B cell (primary cell): ENCODE measurements at places on chromosomes 7 and 10.

GRCh38 chr10:49625411-49625810, 11.6 kb downstream of the CHAT start:
- no peak for DNase-seq

DNA sequence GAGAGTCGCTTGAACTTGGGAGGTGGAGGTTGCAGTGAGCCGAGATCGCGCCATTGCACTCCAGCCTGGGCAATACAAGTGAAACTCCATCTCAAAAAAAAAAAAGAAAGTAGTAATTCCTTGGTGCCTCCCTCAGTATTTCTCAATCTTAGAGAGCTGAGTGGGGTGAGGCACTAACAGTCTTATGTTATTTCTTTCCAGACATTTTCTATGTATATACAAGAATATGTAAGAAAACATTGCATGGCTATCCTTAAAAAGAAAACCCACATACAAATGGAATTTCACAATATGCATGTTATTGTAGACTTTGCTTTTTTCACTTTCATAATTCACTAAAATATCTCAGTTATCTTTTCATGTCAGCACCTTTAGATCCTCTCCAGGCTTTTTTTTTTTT, 13.6 kb upstream of the SLF2 start:
- DNase-seq, result no peak

GRCh38 chr7:72042855-72043254, 369.3 kb downstream of the CALN1 start:
- no peak for DNase-seq

GRCh38 chr7:112021379-112022044, 184.7 kb downstream of the DOCK4 start:
- no peak for DNase-seq

DNA sequence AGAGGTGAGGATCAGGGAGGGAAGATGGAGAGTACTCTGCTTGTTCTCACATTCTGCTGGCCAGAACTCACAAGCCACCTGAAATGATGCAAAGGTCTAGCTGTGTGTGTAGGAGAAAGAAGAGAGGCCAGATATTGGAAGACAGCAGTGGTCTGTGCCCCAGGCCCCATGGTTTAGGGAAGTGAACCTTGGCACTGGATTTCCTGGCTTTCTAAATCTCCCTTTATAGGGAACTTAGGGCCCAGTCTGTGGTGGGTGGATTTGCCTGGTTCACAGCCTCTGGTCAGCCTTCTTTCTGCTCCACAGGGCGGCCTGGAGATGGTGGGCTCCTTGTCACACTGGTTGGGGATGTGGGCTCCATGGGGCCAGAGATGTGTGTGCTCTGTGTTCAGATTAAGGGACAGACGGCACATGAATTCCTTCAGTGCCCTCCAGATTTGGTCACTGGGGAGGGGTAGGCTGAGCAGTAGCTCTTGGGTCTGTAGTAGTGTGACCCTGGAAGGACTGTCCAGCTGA, 9.5 kb upstream of the SH2D4B start:
- no peak for DNase-seq

GRCh38 chr10:63544418-63544817, 23.2 kb downstream of the REEP3 start:
- DNase-seq, result no peak

DNA sequence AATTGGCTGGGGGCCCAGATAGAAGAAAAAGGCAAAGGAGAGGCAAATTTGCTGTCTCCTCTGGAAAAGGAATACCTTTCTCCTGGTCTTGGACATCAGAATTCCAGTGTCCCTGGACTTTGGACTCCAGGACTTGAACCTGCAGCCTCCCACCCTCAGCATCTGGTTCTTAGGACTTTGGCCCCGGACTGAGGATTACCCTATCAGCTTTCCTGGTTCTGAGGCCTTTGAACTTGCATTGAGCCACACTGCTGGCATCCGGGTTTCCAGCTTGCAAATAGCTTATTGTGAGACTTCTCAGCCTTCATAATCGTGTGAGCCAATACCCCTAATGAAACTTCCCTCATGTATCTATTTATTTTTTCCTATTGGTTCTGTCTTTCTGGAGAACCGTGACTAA, 68.3 kb downstream of the DNAH11 start:
- DNase-seq, result no peak

DNA sequence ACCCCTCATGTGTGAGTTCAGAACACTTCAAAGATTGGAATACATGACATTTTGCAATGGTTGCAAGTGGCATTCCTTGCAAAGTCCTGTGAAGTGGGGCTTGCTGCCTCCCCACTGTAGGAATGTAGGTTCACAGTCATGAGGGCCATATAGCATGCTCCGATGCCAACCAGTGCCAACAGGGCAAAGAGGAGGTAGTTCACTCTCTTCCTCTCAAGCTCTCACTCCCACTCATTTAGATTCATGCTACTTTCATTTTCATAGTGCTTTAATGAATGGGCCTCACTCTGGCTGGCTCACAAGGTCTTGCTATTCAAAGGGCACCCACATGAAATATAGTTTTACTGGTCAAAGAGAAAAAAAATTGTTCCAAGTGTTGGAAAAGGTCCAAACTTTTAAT, 169.9 kb upstream of the AOAH start:
- no peak for DNase-seq

DNA sequence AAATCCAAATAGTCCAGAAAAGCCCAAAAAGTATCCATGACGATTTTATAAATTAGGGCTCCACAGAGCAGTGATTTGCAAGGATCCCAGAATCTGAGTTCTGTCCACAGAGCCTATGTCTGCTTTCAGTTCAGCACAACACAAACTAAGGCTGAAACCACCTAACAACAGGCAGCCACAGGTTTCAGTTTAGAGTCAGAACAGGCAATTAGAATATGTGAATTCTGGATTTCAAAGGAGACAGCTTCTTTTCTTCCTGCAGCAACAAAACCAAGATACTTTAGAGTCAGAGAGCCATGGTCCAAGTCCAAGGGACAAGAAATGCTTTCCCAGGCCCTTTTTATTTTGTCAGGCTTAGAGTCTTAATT, 23.6 kb downstream of the IFIT3 start:
- no peak for DNase-seq

DNA sequence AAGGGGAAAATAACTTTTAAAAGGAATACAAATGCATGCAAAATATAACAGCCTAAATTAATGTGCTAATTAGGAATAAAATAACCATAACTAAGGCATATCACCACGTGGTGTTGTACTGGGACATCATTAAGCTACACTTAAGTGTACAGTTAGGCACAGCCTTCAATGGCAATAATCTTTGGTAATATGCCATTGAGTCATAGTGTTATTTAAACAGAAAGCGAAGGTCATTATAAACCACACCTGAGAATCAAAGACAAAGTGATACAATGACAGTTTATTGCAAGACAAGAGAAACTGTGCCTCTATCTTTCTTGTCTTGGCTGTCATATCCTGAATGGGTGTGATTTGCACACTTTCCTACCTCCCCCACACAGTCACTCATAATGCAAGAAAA, 30.5 kb upstream of the AUTS2 start:
- DNase-seq, result no peak

GRCh38 chr10:73628405-73628804, 12.9 kb downstream of the MYOZ1 start:
- no peak for DNase-seq

GRCh38 chr10:95284807-95285206, 6.0 kb downstream of the PDLIM1 start:
- DNase-seq, result no peak

DNA sequence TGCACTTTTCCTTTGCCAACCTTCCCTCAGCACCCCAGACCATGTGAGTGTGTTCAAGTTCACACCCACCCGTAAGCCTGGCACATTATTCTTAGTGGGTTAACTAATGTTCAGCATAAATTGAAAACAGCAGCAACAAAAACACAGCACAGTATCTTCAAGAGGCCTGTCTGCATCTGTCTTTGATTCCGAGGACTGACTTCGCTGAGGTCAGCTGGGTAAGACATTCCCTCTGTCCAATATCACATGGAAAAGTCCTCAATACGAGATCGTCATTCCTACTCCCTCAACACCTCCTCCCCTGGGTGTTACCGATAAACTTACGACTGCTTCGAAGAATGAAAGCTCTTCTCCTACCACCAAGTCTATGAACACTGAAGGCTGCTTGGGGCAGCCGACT, 218.8 kb downstream of the SFMBT2 start:
- no peak for DNase-seq

- DNase-seq, result no peak
Measured at GRCh38 chr10:49270565-49270964, 28.4 kb upstream of the C10orf71 start.

- DNase-seq, result no peak
Measured at GRCh38 chr10:63455507-63455906, 10.3 kb downstream of the JMJD1C start.

DNA sequence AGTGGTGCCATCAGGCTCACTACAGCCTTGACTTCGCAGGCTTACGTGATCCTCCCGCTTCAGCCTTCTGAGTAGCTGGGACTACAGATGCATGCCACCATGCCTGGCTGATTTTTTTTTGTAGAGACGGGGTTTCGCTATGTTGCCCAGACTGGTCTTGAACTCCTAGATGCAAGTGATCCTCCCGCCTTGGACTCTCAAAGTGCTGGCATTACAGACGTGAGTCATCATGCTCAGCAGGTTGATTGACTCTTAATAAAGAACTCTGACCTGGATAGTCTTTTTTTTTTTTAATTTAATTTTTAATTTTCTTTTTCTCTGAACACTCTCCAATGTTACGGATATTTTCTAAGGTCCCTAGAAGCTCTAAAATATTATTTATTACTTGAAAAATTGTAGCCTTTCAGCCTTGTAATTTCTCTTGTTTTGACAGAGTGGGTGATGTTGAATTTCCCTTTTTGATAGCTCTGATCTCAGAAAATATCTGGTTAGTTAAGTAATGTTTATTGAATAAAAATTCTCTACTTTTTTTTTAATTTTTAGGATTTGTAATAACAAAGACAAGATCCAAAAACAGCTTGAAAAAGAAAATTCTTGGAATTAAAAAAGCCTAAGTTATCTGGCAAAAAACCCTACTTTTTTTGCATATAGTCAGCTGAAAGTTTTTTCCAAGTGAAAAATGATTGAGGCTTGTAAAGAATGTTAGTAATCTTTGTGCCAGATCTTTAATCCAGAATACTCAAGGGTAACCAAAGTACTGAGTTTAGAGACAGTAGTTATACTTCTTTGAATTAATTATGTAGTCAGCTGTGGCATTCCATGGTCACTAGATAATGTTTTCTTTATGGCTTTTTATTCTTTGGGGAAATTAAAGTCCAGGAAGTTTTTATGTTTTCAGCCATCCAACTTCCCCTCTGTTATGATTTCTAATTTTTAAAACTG, 26.7 kb downstream of the TBC1D12 start:
- no peak for DNase-seq

GRCh38 chr7:84841809-84842208, 345.0 kb downstream of the SEMA3D start:
- no peak for DNase-seq

- no peak for DNase-seq
Measured at GRCh38 chr10:62978482-62978881, 154.6 kb upstream of the NRBF2 start.

DNA sequence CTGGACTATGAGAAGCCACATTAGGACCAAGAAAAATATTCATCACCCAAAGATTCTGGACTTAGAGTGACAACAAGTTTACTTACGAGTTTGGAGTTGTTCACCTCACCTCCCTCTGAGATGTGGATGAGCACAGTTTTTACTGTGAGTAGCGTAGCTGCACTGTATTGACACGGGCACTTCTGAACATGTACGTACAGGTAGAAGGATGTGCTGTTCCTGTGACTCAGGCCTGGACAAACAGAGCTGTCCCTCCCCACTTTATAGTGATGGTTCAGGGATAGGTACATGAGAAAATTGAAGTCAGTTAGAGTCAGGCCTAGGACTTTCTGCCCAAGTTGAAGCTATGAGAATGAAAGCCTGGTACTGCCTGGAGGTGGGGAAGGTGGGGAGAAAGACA, 80.9 kb upstream of the DYNC1I1 start:
- DNase-seq, result no peak

DNA sequence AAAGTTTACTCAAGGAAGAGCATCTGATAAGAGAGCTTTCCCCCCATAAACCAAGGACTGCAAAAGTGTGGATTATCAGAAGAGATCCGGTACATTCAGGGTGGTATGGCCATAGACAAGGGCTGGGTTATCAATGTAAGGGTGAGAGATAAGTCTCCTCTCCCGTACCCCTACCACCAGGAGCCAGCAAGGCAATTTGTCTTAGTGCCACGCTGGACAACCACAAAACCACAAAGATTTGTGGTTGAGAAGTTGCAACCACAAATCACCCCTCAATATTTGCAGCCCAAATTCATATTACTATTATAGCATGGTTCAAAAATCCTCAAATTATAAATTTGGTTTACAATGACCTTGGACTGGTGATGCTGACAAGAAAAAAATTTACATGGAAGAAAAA, 2.3 kb upstream of the ZSCAN25 start:
- no peak for DNase-seq

DNA sequence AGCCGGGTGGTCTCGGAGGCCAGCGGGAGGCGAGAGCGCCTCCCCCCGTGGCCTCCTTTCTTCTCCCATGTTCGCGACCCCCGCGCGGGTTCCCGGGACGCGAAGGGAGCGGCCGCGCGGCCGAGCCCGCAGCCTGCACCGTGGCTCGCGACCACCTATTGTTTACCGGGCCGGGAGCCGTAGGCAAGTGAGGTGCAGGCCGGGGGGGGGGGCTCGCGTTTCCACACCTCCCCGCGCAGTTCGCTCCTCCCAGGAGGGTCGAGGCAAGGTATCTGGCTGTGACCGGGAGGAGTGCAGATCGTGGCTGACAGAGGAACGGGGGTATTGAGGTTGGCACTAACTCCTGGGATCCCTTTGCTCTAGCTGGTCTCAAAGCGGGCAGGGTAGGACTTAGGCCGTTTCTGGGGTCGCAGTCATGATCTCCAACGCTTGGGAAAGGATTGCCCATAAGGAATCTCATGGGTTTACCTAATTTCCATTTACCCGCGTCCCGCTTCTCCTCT, 734 bp downstream of the PTPN12 start:
- DNase-seq, result peak; percentile 59

DNA sequence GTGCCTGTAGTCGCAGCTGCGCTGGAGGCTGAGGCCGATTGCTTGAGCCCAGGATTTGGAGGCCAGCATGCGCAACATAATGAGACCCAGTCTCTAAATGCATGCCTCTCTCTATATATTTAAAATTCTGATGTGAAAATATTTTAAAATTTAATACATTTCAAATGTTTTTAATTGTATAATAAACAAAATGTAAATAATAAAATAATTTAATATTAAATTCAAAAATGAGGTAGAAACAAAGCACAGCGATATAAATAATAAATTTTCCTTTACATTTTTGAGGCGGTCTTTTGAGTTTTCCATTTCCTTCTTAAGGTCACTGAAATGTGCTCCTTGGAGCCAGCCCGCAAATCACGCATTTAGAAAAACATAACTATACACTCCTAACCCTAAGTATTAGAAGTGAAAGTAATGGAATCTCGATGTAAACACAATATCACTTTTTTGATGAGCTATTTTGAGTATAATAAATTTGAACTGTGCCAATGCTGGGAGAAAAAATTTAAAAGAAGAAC, 523 bp upstream of the CDK1 start:
- no peak for DNase-seq

DNA sequence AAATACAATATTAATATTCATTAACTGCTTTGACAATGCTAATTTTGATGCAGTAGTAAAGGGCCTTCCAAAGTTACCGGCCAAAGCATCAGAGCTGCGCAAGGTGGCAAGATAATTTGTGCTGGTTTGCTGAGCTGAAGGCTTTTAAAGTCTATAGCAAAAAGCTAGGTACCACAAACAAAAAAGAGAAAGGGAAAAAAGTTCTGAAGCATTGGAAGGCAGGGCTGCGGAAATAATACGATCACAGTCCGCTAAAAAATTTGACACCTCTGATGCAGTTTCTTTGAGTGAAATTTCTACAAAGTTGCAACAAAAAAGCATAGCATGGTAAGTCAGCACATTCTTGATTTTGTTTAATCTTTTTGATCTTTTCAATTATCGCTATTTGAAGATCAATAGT, 175.6 kb downstream of the TCF7L2 start:
- no peak for DNase-seq

GRCh38 chr10:63120554-63120953, 12.6 kb upstream of the NRBF2 start:
- no peak for DNase-seq
